ENCODE measurements at places on chromosomes 16 and 17.

- no peak for DNase-seq
Observed at GRCh38 chr17:80498242-80498919, 22.0 kb upstream of the NPTX1 start.

DNA sequence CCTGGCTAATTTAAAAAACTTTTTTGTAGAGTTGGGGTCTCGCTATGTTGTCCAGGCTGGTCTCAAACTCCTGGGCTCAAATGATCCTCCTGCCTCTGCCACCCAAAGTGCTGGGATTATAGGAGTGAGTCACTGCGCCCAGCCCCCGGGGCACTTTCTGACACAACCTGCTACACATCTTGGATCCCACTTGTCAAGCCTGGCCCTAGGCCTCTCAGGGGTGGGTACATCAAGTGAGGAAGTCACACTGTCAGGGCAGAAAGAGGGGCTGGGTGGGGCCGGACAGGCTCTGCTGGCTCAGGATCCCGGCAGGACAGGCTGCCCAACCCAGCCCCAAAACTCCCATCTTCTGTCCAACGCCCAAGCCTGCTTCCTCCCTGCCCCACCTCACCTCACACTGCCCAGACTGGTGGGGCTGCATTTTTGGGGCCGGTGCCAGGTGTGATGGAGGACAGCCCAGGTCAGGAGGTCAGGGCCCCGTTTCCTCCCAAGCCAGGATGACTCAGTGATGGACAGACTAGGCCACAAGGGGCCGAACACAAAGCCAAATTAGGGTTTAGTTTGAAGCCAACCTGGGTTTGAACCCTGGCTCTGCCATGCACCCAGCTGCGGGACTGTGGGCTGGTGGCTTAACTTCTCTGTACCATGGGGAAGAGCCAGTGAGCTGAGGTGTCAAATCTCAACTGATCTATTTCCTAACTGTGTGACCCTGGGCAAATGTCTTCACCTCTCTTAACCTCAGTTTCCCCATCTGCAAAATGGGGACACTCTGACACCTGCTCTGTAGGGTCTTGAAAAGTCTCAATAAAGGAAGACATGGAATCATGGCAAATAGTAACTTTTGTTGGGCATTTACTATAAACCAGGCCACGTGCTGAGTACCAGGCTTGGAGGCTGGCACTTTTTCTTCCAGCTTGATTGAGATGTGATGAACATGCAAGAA is 8.9 kb upstream of the PPL start:
- no peak for DNase-seq

DNA sequence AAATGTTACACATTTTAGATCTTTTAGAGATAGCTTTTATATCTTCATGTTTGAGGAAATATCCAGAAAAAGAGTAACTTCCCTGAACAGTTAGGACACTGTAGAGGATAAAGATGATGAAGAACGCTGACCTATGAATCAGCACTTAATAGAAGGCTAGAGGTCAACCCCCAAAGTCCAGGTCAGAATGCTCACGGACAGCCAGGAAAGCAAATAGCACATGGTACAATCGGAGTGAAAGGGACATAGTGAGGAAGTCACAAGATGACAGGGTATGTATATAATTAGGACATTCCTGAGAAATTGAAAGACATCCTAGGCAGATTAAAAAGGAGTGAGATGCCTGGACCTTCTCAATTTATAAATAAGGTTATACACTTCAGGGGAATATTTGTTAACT is 55.1 kb upstream of the CNTNAP4 start:
- no peak for DNase-seq

- peak; percentile 10 for DNase-seq
Observed at GRCh38 chr16:14436401-14436955, 193.6 kb downstream of the PARN start.

Measured in CD4-positive, alpha-beta T cell treated with Interleukin-12 subunit alpha and Interleukin-12 subunit beta, for 1 hour (primary cell).